PC-9 (cell line): ENCODE measurements at places on chromosomes 7 and 10. TPM values are rescaled to one million over a fixed set of nuclear protein-coding genes. Genes with fewer than 3 reads are reported as not detected.

GRCh38 chr10:71799608-71800453, 26.5 kb upstream of the VSIR start:
- no peaks in the 10 kb centered on the region for H3K4me1 ChIP-seq
- no peaks in the 10 kb centered on the region for H3K36me3 ChIP-seq
- no peak overlapping the region for H3K27ac ChIP-seq
- no peak overlapping the region for H3K4me3 ChIP-seq
- DNase-seq: no peak

DNA sequence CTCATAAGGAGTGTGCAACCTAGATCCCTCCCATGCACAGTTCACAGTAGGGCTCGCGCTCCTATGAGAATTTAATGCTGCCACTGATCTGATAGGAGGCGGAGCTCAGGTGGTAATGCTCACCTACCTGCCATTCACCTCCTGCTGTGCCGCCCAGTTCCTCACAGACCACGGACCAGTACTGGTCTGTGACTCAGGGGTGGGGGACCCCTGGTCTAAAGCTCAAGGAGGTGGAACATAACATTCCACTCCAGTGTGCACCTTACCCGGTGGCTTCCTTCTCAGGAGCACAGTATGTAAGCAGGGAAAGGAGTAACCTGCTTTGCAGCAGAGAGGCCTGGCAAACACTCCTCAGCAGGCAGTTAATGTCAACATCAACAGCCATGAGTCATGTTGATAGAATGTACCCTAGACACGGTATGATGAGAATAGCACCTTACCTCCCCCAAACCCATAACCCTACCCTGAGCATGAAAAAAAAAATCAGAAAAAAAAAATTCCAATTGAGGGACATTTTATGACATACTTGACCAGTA, 273.5 kb downstream of the FGFR2 start:
- no peaks in the 10 kb centered on the region for H3K27me3 ChIP-seq
- H3K4me1 ChIP-seq: no peaks in the 10 kb centered on the region
- no peak overlapping the region for H3K4me3 ChIP-seq
- H3K36me3 ChIP-seq: no peaks in the 10 kb centered on the region

- no peaks in the 10 kb centered on the region for H3K4me1 ChIP-seq
- H3K27me3 ChIP-seq: no peaks in the 10 kb centered on the region
- H3K36me3 ChIP-seq: no peaks in the 10 kb centered on the region
- no peak overlapping the region for H3K27ac ChIP-seq
- no peak for DNase-seq
- H3K4me3 ChIP-seq: no peak overlapping the region
These were observed 118.6 kb upstream of the BTBD16 start for GRCh38 chr10:122152544-122152943.

- peaks cover 7% of the 10 kb centered on the region for H3K4me1 ChIP-seq
- H3K36me3 ChIP-seq: no peaks in the 10 kb centered on the region
- H3K27ac ChIP-seq: no peak overlapping the region
- no peak overlapping the region for H3K4me3 ChIP-seq
- no peak for DNase-seq
These were observed 117.1 kb downstream of the KMT2E start for GRCh38 chr7:105131033-105131656.

- H3K4me1 ChIP-seq: no peaks in the 10 kb centered on the region
- H3K36me3 ChIP-seq: no peaks in the 10 kb centered on the region
- no peak overlapping the region for H3K27ac ChIP-seq
- H3K27me3 ChIP-seq: no peaks in the 10 kb centered on the region
- no peak overlapping the region for H3K4me3 ChIP-seq
These were observed 184.7 kb downstream of the CHCHD3 start for GRCh38 chr7:132897093-132897687.

DNA sequence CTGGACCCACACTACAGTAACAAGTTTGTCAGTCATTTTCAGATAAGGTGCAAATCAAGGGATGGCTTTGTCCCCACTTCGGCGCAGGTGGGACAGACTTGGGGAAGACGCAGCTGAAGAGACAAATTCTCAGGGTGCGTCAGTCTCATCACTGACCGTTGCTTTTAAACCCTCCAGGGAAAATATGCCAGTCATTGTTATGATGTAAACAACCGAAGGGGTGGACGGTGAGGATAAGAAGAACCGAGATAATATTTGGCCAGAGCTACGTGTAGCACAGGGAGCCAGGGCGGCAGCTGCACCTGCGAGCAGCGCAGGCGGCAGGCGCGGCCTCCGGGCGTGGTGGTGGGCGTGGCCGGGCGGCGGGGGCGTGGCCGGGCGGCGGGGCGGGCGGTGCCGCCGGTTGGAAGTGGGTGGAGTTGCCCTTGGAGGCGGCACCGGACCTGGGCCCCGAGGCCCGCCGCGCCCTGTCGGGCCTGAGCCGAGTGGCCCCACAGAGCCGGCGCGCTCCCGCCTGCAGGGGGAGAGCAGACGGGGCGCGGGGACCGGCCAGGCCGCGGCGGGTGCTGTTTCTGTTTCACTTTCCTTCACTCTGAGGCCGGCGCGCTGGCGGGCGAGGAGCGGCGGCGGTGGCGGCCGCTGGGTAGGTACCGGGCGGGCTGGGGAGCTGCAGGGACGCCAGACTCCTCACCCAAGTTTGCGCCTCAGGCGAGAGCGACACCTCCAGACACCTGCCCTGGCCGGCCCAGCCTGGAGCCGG, at the start of gene PCGF5:
PCGF5 (plus strand) TSS at position 470 of the 760 bp plus-strand sequence. CDS start 2,209 bp downstream, outside the sequence.
- no peaks in the 10 kb centered on the region; the same call in 1 of the 2 replicates for H3K36me3 ChIP-seq
- no peaks in the 10 kb centered on the region for H3K27me3 ChIP-seq
- peaks cover 13% of the 10 kb centered on the region for H3K4me1 ChIP-seq
- no peak within 1 kb of the TSS for H3K27ac ChIP-seq
- peak; percentile 90 for DNase-seq
- H3K4me3 ChIP-seq: peak within 1 kb of the TSS; percentile 69

The LIPM gene
- total RNA-seq: not detected in 2 replicates

The EN2 gene
- total RNA-seq: not detected in 2 replicates
